Effector CD8-positive, alpha-beta T cell (primary cell): ENCODE measurements at places on chromosomes 5 and 9.

DNA sequence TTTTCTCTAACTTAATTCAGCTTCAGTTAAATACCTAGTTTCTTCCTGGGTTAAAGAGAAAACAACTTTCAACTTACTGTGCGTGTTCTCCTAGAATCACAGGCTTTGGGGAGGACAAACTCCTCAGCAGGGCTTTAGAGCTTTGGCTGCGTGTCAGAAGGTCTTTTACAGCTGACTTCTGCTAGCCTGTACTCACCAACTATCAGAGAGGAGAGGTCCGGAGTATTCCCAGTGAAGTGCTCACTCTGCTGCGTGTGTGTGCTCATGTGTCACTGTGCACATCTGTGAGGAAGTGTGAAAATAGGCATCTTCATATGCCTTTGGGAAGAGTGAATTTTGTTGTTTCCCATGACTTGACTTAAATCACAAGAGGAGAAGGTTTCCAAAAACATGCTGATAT lies 423.2 kb upstream of the SGCD start:
- no peak for DNase-seq

- no peak for DNase-seq
Measured at GRCh38 chr5:142287973-142288313, 36.9 kb downstream of the SPRY4 start.

DNA sequence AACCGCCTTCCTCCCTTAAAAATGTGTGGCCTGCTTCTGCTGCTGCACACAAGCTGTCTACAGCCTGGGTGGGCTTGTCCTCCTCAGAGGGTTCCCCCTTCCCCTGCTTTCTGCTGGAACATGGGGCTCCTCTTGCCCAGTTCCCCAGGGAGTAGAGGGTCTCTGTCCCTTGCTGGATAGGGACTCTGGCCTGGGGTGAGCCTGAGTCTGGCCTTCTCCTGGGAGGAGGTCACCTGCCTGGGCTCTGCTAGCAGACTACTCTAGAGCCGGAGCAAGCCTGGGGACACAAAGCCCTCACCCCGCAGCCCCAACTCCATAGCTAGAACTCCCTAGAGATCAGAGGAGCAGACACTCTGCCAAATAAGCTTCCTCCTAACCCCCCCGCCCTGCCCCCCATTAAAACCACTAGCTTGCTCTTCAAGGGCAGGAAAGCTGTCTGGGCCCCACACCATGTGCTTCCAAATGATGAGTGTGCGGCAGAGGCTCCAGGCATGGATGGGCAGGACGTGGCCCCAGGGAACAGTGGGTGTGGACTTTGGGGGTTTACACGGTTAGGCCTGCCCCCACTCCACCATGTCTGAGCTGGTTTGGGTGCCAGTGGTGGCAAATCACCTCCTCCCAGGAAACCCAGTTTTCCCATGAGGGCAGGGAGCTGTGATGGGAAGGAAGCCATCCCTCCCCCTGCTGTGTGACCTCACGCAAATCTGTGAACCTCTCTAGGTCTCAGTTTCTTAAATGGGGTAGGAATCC lies 10.0 kb downstream of the TCF7 start:
- DNase-seq, result peak; percentile 53

GRCh38 chr9:133476036-133476931 lies 2.6 kb downstream of the SLC2A6 start:
- DNase-seq, result no peak

- no peak for DNase-seq
Measured at GRCh38 chr9:131587906-131588305, 42.6 kb downstream of the PRRT1B start.

DNA sequence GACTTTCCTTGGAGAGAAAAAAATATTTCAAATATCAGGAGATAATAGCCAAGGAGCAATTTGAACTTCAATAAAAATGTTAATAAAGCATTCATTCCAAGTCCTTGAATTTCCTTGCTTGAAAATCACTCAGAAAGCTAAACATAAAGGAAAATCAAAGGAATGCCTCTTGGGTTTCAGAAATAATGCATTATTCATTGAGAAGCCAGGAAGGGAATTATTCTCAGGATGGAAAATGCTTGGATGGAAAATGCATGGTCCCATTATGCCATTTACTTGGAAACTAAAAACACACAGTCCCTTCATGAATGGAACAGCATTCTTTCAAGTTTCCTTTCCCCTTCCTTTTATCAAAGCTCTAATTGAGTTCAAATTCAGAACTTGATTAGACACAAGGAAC lies 160.9 kb downstream of the LPAR1 start:
- DNase-seq, result no peak

DNA sequence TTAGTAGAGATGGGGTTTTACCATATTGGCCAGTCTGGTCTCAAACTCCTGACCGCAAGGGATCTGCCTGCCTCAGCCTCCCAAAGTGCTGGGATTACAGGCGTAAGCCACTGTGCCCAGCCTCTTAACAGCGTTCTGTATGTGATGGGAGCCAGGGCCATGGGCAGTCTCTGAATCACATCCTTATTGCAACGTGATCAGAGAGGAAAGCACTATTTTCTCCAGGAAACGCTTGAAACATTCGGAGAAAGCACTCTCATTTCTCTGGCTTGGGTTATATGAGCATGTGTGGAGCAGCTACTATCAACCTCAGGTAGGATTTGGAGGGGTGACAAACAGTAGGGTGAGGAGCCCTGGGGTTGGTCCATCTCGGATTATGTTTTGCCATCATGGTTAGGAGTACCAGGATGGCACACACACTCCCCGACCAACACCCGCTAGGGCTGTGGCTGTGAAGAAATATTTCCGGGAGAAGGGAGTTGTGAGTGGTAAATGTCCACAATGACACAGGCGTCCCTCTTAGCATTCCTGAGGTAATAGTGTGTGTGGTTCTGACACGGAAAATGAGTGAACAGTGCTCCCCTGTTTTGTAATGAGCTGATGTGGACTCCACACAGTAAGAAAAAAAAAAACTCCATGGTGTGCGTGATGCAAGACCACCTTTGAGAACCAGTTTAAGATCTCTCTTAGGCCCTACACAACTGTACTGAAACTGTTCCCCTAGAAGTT lies 406.2 kb upstream of the ZNF608 start:
- DNase-seq, result no peak

DNA sequence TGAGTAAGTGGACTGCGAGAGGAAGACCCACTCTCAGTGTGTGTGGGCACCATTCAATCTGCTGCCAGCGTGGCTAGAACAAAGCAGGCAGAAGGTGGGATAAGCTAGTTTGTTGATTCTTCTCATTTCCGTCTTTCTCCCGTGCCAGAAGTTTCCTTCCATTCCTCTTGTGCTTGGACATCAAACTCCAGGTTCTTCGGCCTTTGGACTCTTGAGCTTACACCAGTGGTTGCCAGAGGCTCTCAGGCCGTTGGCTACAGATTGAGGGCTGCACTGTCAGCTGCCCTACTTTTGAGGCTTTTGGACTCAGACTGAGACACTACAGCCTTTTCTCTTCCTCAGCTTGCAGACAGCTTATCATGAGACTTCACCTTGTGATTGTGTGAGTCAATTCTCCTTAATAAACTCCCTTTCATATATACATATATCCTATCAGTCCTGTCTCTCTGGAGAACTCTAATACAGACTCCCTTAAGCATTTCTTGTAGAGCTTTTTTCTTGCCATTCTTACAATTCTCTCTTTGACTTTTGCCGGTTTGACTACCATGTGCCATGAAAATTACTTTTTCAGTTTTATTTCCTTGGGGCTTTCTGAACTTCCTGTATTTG lies 494.9 kb downstream of the PRR16 start:
- no peak for DNase-seq

GRCh38 chr9:125784286-125785049 lies 37.3 kb downstream of the PBX3 start:
- no peak for DNase-seq

DNA sequence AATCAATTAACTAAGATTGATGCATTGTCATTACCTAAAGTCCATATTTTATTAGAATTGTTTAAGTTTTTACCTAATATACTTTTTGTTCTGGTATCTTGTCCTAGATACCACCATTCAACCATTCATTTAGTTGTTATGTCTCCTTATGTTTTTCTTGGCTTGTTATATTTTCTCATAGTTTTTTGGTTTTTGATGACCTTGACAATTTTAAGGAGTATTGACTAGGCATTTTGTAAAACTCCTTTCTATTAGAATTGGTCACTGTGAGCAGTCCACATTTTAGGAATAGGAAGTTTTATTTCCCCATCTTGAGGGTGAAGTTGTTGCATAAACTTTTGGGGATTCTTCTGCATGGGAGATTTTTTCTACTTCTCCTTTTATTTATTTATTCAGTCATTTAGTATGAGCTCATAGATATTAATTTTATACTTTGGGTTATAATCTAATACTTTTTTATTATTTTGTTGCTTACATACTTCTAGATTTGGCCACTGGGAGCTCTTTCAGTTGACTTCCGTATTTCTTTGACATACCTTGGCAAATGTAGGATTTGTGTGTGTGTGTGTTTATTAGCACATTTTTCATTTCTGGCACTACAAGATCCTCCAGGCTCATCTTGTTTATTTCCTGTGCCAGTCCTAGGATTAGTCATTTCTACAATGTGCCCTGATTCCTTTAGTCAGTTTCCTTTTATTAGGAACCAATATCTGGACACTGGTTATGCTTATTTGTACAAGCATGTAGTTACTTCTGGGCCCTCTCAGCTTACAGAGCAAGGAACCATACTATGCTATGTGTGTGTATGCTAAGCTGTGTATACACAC lies 134.9 kb upstream of the CDKN2B start:
- no peak for DNase-seq

DNA sequence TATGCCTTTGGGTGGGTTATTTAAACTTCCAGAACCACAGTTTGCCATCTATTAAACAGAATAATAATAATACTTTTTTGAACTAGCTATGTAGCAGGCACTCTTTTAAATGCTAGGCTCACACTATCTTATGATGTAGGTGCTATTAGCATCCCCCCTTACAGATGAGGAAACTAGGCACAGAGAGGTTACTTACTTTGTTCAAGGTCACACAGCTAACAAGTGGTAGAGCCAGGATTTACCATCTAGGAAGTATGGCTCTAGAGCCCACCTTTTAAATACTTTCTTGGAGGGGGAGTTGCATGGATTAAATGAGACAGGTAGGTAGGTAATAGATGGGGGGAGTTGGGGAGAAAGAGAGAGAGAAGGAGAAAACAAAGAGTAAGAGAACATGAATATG lies 95.3 kb upstream of the NR3C1 start:
- no peak for DNase-seq
